ENCODE measurements at places on chromosomes 13 and 19. TPM values are rescaled to one million over a fixed set of nuclear protein-coding genes. Genes with fewer than 3 reads are reported as not detected.

- no peak for DNase-seq
These were observed 34.0 kb upstream of the ZNF573 start for GRCh38 chr19:37813340-37813739.

DNA sequence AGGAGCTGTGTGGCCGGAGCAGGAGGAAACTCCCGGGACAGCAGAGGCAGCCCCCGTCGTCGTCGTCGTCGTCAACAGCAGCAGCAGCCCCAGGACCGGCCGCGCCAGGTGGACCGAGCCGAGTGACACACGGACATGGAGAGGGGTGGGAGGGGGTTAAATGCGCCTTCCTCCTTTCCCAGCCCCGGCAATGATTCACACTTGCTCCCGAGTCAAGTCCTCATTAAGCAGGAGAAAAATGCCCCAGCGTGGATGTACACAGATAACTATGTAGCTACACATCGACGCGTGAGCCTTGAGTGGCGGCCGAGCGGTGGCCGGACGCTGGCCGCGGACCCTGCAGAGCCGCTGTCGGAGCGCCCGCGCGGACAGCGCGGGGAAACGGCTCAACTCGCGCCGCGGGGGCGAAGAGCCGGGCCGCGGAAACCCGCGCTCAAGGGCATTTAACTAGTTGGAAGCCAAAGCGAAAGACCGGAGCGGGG lies 645 bp downstream of the UBL3 start:
- peak; percentile 82 for DNase-seq

DNA sequence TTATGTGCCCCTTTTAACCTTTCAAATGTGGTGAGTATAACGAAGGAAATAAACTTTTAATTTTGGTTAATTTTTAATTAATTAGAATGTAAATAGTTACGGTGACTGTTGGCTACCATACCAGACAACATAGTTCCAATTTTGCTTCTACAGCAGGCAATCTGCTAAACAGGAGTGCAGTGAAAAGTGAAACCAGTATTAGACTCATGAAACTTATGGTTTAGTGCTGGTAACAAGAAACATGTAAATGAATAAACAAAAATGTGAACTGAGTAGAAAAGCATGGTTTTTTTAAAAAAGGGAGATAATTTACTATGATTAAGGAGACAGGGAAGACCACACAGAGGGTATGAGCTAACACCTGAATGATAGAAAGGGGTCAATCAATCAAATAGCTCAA lies 478.4 kb downstream of the PCDH9 start:
- no peak for DNase-seq

- no peak for DNase-seq
These were observed 25.3 kb upstream of the HOMER3 start for GRCh38 chr19:18966307-18966706.

- peak; percentile 99 for DNase-seq
These were observed at the start of gene ZNF57 for GRCh38 chr19:2900296-2901252. Gene ZNF57 (plus strand): TSS chr19:2900928. CDS start chr19:2901046, 118 bp downstream.

DNA sequence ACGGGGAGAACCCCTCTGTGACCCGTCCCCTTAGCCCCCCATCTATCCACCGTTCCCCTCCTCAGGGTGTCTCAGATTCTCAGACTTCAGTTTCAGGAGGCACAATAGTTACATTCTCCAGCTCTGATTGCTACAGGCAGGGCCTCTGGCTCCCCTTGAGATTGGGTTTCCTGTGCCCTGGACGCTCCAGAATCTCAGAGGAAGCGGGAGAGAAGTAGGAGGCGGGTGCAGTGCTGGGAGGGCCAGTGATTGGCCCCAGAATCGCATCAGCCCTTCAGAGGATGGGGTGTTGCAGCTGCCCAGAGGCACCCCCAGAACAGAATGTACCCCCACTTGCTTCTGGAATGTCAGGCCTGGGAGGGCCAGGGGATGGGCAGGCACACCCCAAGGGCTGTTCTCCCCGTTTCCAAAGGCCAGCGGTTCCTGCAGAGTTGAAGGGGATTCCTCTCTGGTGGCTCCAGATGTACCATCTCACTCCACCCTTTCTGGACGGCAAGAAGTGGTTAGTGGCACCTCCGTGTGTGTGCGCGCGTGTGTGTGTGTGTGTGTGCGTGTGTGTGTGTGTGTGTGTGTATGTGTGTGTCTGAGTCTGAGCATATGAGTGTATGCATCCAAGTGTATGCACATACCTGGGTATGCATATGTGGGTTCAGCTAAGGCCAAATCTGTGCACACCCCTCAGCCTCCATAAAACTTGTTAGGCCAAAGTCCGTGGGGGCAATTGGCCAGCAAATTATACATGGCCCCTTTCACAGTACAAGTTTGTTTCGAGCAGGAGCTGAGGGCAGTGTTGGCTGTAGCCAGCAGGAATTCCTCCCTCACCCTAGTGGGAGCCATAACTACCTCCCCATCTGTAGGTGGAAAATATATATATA lies 35.5 kb downstream of the LYL1 start:
- no peak for DNase-seq

DNA sequence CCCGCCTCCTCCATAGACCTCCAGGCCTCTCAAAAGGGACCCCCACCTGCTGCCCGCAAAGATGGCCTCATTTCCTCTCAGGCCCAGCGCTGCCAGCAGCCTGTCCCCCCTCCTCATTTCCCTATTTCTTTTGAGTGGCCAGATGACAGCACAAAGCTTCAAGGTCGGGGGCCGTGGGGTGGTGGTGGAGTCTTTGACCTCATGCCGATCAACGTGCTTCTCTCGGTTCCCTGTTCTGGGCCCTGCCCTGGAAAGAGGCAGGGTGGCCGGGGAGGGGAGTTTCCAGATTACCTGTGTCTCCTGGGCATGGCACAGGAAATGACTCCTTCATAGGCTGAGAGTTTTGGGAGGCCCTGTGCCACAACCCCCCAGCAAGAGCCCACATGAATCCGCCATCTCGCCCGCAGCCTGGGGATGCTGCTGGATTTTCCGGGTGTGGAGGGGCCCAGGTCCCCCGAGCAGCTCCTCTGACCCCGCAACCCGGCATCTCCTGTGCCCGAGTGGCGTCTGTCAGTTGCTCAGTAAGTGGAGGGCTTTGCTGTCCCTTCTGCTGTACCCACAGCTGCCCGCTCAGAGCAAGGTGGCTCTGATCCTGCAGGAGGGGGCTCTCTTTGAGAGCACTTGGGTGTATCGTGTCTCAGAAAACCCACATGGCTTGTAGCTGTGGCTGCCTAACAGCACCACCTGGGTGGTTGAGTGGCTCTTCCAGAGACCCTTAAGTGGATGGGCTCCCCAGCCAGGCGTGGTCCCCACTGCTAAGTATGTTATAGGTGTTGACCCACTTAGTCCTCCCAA lies 139.4 kb downstream of the SIPA1L3 start:
- DNase-seq, result peak; percentile 13

- no peak for DNase-seq
These were observed 52.8 kb downstream of the TNFRSF19 start for GRCh38 chr13:23622985-23623384.

DNA sequence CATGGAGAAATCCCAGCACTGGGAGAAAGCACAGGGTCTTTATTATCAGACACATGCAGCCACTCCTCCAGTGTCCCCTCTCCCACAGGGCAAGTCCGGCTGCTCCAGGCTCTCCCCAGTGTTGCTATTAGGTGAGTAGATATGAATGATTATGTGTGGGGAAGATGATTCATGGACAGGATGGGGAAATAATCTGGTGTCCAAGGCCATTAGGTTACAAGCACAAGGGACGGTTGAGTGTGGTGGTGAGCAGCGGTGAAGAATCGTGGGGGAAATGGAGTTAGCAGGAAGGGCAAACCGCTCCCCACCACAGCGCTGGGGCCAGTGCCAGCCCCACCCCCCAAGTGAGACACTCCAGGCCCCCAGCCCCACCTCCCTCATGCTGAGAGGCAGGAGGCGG lies 19.0 kb downstream of the CD177 start:
- no peak for DNase-seq

GRCh38 chr19:33194886-33195644 lies 935 bp downstream of the LRP3 start:
- DNase-seq, result peak; percentile 44

GRCh38 chr13:112446347-112446861 lies 70.2 kb downstream of the SPACA7 start:
- DNase-seq, result no peak

- peak; percentile 52 for DNase-seq
These were observed 4.6 kb downstream of the S1PR2 start for GRCh38 chr19:10226376-10227025.

- no peak for DNase-seq
These were observed 22.9 kb downstream of the RAB20 start for GRCh38 chr13:110538632-110539031.

Gene CBARP
- 1.2 TPM for total RNA-seq

Gene P2RY11
- total RNA-seq, result 18.5 TPM

Gene SERP2
- total RNA-seq, result 3.3 TPM

Gene MYO16
- total RNA-seq, result not detected

Gene PRRG2
- 18.9 TPM for total RNA-seq

Gene GPR18
- total RNA-seq, result 0.60 TPM

Gene SHD
- 21.0 TPM for total RNA-seq

All from mucosa of descending colon (tissue), 3 donors.